Esophagus muscularis mucosa (tissue), 4 donors: ENCODE measurements at places on chromosomes 4 and X. TPM values are rescaled to one million over a fixed set of nuclear protein-coding genes. Genes with fewer than 3 reads are reported as not detected.

DNA sequence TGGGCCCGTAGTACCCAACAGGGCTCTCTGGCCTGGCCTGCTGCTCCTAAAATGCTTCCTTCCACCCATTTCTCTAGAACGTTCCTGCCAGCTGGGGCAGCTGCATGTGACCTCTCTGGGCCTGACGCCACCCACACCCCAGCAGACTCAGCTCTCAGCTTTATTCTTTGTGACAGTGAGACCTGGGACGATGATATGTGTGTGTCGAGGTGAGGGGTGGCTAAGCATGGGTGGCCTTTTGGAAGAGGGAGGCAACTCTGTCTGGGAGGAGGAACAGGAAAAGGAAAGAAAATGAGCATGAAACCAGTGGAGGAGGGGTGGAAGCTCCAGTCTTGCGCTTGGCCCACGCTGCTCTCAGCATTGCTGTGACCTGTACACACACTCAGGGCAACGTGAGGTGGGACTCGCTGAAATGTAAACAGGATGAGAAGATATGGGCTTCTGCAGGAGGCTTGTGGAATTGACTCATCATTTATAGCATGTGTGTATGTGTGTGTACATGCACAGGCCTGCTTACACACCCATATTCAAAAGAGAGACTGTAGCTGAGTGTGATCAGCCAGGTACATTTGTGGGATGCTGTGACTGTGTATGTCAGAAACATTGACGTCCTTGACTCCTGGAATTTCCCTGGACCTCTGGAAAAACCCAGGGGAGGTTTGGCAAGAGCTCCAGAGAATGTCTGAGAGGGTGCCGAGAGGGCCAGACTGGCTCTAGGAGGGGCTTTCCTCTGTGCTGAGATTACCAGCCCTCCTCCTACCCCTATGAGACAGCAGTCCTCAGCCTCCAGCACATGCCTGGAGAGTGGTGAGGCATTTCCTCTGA, 137.9 kb downstream of the PJA1 start:
- peak; percentile 57 for DNase-seq
- H3K27ac ChIP-seq = peak overlapping the region; percentile 10
- H3K27me3 ChIP-seq = no peaks in the 10 kb centered on the region
- no peak overlapping the region for H3K4me3 ChIP-seq

DNA sequence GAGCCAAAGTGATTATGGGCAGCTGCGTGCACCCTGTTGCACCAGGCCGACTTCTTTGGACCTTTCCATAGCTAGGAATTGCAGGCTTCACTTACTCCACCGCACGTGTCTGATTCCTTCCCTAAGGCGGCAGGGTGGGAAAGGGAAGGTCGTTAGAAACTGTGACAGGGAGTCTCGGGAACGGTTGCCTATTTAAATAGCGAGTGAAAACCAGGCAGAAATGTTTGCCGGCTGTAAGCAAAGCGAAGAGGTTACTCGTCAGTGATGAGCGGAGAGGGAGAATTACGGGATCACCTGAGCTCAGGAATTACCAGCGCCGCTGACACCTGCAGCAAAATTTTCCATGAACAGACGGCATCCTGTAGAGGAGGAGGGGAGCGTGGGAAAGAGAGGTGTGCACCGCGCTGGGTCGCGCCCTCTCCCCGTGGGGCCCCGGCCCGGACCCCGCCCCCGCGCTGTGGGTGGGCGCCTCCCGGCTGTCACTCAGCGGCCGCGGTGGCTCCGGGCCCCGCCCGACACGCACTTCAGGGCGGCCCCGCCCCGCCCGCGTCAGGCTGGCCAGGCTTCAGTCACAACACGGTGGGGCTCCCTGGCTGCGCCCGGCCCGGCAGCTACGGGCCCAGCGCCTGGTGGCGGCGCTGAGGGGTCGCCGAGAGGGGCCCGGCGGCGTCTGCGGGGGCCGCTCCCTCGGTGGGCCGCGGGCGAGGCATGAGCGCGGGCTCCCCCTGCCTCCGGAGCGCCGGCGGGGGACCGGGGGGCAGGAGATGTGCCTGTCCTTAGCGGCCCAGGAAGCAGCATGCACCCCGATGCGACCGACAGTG, at the start of gene SNX25:
Gene SNX25, plus strand, starts transcription at position 568 of the 821 bp plus-strand sequence. Its CDS starts 229 bp downstream, at position 797.
- peak within 1 kb of the TSS; percentile 92 for H3K4me3 ChIP-seq
- no peak for DNase-seq
- H3K36me3 ChIP-seq = no peaks in the 10 kb centered on the region
- H3K27me3 ChIP-seq = no peaks in the 10 kb centered on the region
- peak within 1 kb of the TSS; percentile 97 for H3K27ac ChIP-seq

DNA sequence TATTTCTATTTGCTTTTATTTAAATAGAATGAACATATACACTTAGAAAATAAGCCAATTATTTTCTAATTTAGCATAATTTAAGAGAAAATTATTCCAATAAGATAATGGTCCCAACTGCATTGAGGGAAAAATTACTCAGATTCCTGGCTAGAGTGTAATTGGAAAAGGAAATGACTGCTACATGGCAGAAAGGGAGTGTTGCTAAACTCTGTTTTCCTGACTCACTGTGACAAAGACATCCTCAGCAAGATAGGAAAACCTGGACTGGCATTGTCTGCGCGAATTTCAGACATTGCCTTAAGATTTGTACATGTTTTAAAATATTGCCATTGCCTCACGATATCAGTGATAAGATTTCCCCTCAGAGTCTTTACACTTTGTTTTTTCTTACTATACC, 8.2 kb downstream of the TNIP3 start:
- no peak for DNase-seq
- no peak overlapping the region for H3K27ac ChIP-seq
- no peaks in the 10 kb centered on the region for H3K36me3 ChIP-seq

The WFS1 gene
- 66.8 TPM for total RNA-seq

The ARHGAP4 gene
- total RNA-seq = 15.9 TPM

DNA sequence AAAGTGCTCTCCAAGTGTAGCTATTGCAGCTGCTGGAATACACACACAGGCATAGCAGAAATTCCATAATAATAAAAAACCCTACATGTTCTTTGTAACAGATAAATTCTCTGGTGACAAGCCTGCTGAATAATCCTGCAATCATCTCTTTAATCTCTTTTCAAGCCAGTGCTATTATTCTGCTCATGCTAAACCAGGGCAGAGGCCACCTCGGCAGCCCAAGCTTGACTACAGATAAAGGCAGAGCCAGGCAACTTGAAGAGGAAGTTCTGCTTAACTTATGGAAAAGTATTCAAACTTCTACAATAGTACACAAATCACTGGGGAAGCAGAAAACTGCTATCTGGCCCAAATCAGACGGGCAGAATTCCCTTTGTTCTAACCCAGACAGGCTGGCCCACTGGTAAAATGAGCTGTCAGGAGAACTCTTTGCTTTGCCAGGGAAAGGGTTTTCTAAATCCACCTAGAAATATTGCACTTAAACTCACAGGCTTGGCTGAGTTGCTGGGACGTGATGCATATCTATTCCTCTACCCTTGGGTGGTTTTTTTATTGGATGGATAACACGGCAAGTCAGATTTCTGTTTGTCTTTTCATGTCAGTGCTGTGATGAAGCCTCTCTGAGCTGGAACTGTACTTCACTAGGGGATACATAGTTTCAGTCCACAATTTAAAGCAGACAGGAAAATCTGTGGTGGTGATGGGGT, 70.5 kb downstream of the GATB start:
- H3K36me3 ChIP-seq = no peaks in the 10 kb centered on the region
- H3K4me3 ChIP-seq = no peak overlapping the region
- H3K27ac ChIP-seq = peak overlapping the region; percentile 74

- no peak overlapping the region for H3K27ac ChIP-seq
- no peaks in the 10 kb centered on the region for H3K27me3 ChIP-seq
- no peak for DNase-seq
- no peaks in the 10 kb centered on the region for H3K36me3 ChIP-seq
- H3K4me3 ChIP-seq = no peak overlapping the region
These were observed 29.3 kb downstream of the DAPP1 start for GRCh38 chr4:99845708-99846469.

- no peak overlapping the region for H3K27ac ChIP-seq
- H3K36me3 ChIP-seq = no peaks in the 10 kb centered on the region
- no peak overlapping the region for H3K4me3 ChIP-seq
- no peaks in the 10 kb centered on the region for H3K4me1 ChIP-seq
- H3K27me3 ChIP-seq = no peaks in the 10 kb centered on the region
- DNase-seq = no peak
These were observed 25.1 kb upstream of the PRKX start for GRCh38 chrX:3738509-3738908.

DNA sequence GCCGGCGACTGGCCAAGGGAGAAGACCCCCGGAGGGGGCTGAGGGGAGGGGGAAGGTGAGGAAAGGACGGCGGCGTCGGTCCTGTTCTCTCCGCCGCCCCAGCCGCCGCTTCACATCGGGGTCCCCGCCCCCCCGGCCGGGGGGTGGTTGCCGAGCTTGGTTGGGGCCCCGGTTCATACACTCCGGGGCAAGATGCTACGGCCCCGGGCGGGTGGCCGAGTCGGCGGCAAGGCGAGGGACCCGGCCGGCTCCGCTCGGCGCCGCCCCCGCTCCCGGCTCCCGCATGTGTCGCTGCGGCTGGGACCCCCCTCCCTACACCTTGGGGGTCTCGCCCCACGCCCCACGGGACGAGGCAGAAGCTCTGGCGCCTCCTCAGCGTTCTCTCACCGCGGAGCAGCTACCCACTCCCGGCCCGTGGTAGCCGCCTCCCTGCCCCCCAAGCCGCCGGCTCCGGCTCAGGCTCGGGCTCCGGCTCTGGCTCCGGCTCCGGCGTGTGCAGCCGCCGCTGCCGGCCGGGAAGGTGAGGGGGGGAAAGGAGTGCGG, 461 bp downstream of the FBXW7 start:
- peak overlapping the region; percentile 97 for H3K27ac ChIP-seq
- no peak for DNase-seq
- H3K4me3 ChIP-seq = peak overlapping the region; percentile 97
- H3K4me1 ChIP-seq = peaks cover 50% of the 10 kb centered on the region
- no peaks in the 10 kb centered on the region for H3K27me3 ChIP-seq

- DNase-seq = no peak
- H3K36me3 ChIP-seq = no peaks in the 10 kb centered on the region
- no peaks in the 10 kb centered on the region for H3K27me3 ChIP-seq
These were observed 212.6 kb downstream of the DTHD1 start for GRCh38 chr4:36494016-36494415.

DNA sequence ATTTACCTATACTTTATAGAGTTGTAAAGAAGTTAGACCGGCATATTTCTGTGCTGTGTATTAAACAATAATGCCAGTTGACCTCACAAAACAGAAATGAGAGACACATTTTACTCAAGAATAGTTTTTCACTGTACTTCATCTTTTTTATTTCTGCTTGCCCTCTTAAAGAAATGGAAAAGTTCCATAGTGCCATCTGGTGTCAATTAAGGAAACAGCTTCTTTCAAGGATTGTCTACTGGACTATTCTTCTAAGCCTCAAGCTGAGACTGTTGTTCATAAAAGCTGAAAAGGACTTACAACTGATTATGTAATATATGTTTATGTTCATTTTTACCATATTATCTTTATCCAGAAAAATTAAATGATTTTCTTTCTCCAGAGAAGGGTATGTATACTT, 1523.7 kb downstream of the ARAP2 start:
- no peaks in the 10 kb centered on the region for H3K27me3 ChIP-seq
- no peaks in the 10 kb centered on the region for H3K36me3 ChIP-seq
- DNase-seq = no peak

GRCh38 chr4:153530284-153530999, 64.3 kb downstream of the TMEM131L start:
- H3K4me3 ChIP-seq = no peak overlapping the region
- H3K36me3 ChIP-seq = no peaks in the 10 kb centered on the region
- H3K27me3 ChIP-seq = no peaks in the 10 kb centered on the region
- peak overlapping the region; percentile 21 for H3K27ac ChIP-seq

DNA sequence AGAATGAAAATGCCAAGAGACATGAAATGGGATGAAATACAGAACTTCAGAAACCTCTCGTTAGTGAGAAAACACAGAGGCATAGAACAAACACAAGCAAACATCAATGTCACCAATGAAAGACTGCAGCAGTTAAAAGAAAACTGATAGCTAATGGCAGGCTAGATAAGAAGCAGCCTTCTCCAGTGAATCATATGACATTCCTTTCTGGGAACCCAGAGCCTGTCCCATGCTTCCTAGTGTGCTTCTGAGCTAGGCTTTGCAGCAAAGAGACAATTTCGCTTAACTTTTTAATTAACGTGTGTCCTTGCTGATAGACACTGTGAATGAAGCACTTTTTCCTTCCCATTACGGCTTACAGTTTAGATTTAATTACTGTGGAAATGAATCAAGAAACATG, 444.6 kb downstream of the IL15 start:
- no peaks in the 10 kb centered on the region for H3K4me1 ChIP-seq
- no peaks in the 10 kb centered on the region for H3K36me3 ChIP-seq
- no peaks in the 10 kb centered on the region for H3K27me3 ChIP-seq
- no peak for DNase-seq
- no peak overlapping the region for H3K27ac ChIP-seq
- H3K4me3 ChIP-seq = no peak overlapping the region

DNA sequence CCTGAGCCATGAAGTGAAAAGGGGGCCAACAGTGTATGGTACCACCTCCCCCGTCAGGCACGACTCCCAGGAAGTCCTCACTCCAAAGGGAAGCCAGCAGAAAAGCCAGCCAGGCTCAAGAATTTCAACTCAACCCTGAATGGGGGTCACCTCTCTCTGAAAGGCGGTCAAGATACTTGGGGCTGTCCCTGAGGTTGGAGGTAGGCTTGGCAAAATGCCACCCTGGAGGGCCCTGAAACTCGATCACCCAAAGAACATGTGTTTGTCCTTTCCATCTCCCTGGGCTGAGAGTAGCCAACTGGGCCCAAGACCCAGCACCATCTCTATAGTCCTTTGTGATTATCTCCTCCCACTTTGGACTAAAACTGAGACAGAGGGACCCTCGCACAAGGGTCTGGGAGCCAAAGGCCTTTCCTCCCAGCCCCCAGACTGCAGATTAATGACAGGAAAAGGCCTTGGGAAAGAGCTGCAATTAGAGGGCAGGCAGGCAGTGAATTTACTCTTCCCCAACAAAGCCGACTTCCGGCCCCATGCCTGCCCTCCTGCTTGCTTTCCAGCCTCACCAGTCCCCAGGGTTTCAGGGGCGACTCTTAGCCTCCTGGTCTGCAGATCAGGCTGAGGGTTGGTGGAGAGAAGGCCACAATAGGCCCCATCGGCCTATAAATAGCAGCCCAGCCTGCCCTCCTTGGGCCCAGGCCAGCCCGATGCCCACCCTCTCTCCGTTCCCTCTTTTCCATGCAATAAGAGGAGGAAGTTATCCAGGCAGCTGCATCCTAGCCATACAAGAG, 5.6 kb downstream of the SASH3 start:
- H3K27me3 ChIP-seq = no peaks in the 10 kb centered on the region
- DNase-seq = no peak
- H3K27ac ChIP-seq = no peak overlapping the region
- H3K36me3 ChIP-seq = no peaks in the 10 kb centered on the region
- no peaks in the 10 kb centered on the region for H3K4me1 ChIP-seq

- no peaks in the 10 kb centered on the region for H3K27me3 ChIP-seq
- no peak overlapping the region for H3K4me3 ChIP-seq
- no peak for DNase-seq
- H3K4me1 ChIP-seq = no peaks in the 10 kb centered on the region
These were observed 637.9 kb downstream of the ADGRL3 start for GRCh38 chr4:61838072-61838471.

The AWAT2 gene
- total RNA-seq = not detected
